Chondrocyte (in vitro differentiated cells): ENCODE measurements at places on chromosomes 3 and 15. TPM values are rescaled to one million over a fixed set of nuclear protein-coding genes. Genes with fewer than 3 reads are reported as not detected.

- no peak for DNase-seq
- H3K4me1 ChIP-seq = peaks cover 17% of the 10 kb centered on the region
- no peaks in the 10 kb centered on the region for H3K36me3 ChIP-seq
- H3K27ac ChIP-seq = no peak overlapping the region
- H3K4me3 ChIP-seq = no peak overlapping the region
- H3K27me3 ChIP-seq = no peaks in the 10 kb centered on the region
Observed at GRCh38 chr15:29871401-29871800, 49.1 kb upstream of the TJP1 start.

DNA sequence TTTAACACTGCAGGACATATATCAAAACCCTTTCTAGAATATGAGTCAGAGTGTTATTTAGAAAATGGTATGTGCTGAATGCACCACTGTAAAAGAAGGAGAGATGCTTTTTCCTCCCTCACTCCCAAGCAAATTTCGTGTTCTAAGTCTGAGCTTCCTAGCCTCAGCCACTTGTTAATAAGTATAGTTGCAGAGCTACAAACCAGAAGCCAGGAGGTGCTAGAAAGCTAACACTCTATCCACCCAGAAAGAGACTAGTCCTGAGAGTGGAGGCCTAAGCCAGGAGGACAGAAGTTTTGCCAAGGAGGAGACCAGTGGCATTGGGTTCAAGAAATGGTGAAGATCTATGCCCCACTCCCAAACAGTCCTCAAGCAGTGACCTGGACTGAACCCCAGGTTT is 40.5 kb upstream of the GYG1 start:
- no peak overlapping the region for H3K4me3 ChIP-seq
- no peaks in the 10 kb centered on the region for H3K36me3 ChIP-seq
- no peak overlapping the region for H3K27ac ChIP-seq
- DNase-seq = no peak
- H3K4me1 ChIP-seq = peaks cover 23% of the 10 kb centered on the region

- H3K27ac ChIP-seq = no peak overlapping the region
- H3K4me3 ChIP-seq = no peak overlapping the region
- H3K27me3 ChIP-seq = peaks cover under 1% of the 10 kb centered on the region
- H3K36me3 ChIP-seq = no peaks in the 10 kb centered on the region
- H3K4me1 ChIP-seq = no peaks in the 10 kb centered on the region
- no peak for DNase-seq
Observed at GRCh38 chr3:85161544-85161943, 202.8 kb downstream of the CADM2 start.

- no peaks in the 10 kb centered on the region for H3K27me3 ChIP-seq
- H3K4me3 ChIP-seq = no peak overlapping the region
- peaks cover 2% of the 10 kb centered on the region for H3K36me3 ChIP-seq
- peak; percentile 35 for DNase-seq
- peaks cover 19% of the 10 kb centered on the region for H3K4me1 ChIP-seq
Observed at GRCh38 chr3:39125841-39126500, 18.5 kb downstream of the TTC21A start.

DNA sequence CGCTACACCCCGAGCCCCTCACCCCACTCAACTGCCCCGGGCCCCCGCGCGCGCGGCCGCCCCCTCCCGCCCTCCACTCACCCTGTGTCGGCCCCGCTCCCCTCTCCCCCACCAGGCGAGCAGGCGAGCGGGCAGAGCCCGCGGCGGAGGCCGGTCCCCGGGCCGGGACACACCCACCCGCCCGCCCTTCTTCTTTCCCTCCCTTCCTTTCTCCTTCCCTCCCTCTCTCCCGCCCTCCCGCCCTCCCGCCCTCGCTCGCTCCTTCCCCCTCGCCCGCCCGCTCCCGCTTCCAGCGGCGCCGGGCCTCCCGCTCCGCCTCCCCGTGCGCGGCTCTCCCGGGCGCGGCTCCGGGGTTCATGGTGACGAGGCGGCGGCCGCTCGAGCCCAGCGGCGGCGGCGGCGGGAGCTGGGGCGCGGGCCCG is at the start of gene CTDSPL:
CTDSPL (plus strand) TSS at position 261 of the 422 bp plus-strand sequence. CDS start 320 bp downstream, outside the sequence.
- H3K4me1 ChIP-seq = peaks cover 42% of the 10 kb centered on the region
- DNase-seq = no peak
- H3K27ac ChIP-seq = peak within 1 kb of the TSS; percentile 86
- H3K27me3 ChIP-seq = no peaks in the 10 kb centered on the region

DNA sequence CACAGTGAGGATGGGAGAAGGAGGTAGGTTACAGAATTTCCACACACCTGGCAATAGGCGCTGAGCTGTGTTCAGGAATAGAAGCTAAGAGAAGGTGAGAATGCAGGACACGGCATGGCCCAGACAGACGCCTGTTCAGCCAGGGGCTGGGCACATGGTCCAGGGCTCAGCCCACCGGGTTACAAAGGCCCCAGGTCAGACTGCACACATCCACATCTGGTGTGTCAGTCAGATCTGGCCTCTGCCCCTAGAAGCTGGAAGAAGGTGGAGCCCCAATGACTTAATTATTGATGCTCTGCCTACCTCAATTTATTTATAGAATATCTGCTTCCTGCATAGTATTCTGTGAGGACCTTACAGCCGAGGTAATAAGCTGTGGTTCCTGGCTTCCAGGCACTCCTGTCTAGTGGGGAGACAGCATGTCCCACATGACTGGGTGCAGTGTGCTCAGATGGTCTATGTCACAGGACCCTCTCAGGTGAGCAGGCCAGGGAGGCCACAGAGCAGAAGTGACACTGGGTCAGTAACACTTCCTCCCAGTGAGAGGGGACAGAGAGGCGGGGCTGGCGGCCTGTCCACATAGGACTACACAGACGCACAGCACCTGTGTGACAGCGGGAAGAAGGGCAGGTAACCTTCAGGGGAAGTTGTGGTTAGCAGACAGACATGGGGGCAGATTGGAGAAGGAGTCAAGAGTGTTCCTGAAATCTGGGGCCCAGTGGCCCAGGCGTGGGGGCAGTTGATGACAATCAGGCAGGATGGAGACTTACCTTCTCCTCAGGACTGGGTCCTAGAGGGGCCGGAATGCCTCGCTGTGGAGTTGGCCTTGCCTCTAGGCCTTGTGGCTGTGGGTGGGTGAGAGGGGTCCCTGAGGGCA is 38.6 kb upstream of the PLXNA1 start:
- peaks cover 3% of the 10 kb centered on the region for H3K4me1 ChIP-seq
- no peak overlapping the region for H3K4me3 ChIP-seq
- no peaks in the 10 kb centered on the region for H3K27me3 ChIP-seq
- H3K36me3 ChIP-seq = peaks cover 1% of the 10 kb centered on the region
- DNase-seq = peak; percentile 67

- H3K27me3 ChIP-seq = no peaks in the 10 kb centered on the region
- H3K4me3 ChIP-seq = no peak overlapping the region
- H3K27ac ChIP-seq = no peak overlapping the region
- H3K4me1 ChIP-seq = no peaks in the 10 kb centered on the region
Observed at GRCh38 chr15:58873267-58873666, 60.2 kb downstream of the SLTM start.

DNA sequence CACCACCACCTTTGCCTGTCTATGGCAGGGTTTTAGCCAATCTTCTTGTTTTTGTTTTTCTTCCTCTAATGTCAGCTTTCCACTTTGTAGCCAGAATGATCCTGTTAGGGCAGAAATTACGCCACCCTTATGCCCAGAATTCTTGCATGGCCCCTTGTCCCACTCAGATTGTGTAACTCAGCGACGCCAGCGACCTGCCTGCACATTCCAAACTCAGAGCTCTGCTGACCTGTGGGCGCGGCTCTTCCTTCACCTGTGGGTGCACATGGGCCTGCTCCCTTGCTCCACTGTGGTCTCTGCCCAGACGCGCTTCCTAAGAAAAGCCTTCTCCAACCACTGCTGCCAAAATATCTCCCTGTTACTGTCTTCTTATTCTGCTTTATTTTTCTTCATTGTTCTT is 45.0 kb downstream of the MED12L start:
- no peak overlapping the region for H3K27ac ChIP-seq
- no peak overlapping the region for H3K4me3 ChIP-seq
- DNase-seq = no peak
- H3K4me1 ChIP-seq = peaks cover 5% of the 10 kb centered on the region
- no peaks in the 10 kb centered on the region for H3K36me3 ChIP-seq

GRCh38 chr15:98384328-98385029 is 263.9 kb upstream of the IGF1R start:
- no peaks in the 10 kb centered on the region for H3K4me1 ChIP-seq
- DNase-seq = no peak
- H3K36me3 ChIP-seq = no peaks in the 10 kb centered on the region
- no peak overlapping the region for H3K4me3 ChIP-seq
- no peak overlapping the region for H3K27ac ChIP-seq

DNA sequence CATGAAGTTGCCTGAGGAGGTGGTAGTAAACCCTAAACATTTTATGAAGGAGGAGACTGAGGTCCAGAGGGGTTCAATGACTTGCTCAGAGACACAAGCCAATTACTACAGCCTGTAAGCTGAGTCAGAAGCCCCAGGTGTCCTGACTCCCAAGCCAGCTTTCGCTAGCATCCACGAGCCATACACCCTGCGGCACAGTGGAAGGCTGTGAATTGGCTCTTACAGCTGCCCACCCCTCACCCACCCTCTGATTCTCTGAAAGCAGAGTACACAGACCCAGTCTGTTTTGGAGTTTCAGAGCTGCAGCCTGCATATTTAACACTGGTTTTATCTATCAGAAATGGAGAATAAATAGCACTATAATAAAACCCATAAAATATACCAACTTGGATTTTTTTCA is 253.4 kb downstream of the IGSF11 start:
- no peaks in the 10 kb centered on the region for H3K4me1 ChIP-seq
- H3K27ac ChIP-seq = no peak overlapping the region
- H3K4me3 ChIP-seq = no peak overlapping the region
- DNase-seq = no peak
- H3K36me3 ChIP-seq = no peaks in the 10 kb centered on the region

GRCh38 chr3:100169201-100169920 is 55.1 kb upstream of the FILIP1L start:
- no peak overlapping the region for H3K27ac ChIP-seq
- H3K36me3 ChIP-seq = peaks cover 6% of the 10 kb centered on the region
- no peak for DNase-seq
- no peaks in the 10 kb centered on the region for H3K27me3 ChIP-seq
- peaks cover 27% of the 10 kb centered on the region for H3K4me1 ChIP-seq

DNA sequence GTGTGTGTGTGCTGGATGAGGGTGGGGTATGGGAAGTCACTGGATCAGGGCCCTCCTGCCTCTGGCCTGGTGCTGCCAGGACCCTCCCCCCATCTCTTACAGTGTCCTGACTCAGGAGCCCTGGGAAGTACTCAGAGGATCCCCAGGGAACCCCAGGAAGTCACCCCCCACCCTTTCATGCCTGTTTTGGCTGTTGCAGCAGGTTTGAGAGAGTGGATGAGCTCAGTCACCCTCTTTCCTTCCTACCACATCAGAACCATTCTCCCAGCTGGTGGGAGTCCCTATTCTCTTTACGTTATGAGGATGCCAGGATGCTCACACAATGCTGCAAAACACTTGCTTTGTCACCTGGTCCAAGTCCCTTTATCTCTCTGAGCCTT is 59.0 kb downstream of the BDH1 start:
- no peaks in the 10 kb centered on the region for H3K27me3 ChIP-seq
- peaks cover 7% of the 10 kb centered on the region for H3K36me3 ChIP-seq
- no peak for DNase-seq
- peak overlapping the region; percentile 91 for H3K27ac ChIP-seq

- H3K27ac ChIP-seq = no peak overlapping the region
- DNase-seq = no peak
- H3K36me3 ChIP-seq = peaks cover 41% of the 10 kb centered on the region
- H3K4me1 ChIP-seq = peaks cover 33% of the 10 kb centered on the region
- H3K4me3 ChIP-seq = no peak overlapping the region
Observed at GRCh38 chr15:78003539-78004008, 73.9 kb downstream of the TBC1D2B start.

- DNase-seq = no peak
- peaks cover 1% of the 10 kb centered on the region for H3K36me3 ChIP-seq
- peak overlapping the region; percentile 37 for H3K27ac ChIP-seq
- H3K4me1 ChIP-seq = peaks cover 13% of the 10 kb centered on the region
Observed at GRCh38 chr3:69200384-69201068, 78.1 kb upstream of the LMOD3 start.

DNA sequence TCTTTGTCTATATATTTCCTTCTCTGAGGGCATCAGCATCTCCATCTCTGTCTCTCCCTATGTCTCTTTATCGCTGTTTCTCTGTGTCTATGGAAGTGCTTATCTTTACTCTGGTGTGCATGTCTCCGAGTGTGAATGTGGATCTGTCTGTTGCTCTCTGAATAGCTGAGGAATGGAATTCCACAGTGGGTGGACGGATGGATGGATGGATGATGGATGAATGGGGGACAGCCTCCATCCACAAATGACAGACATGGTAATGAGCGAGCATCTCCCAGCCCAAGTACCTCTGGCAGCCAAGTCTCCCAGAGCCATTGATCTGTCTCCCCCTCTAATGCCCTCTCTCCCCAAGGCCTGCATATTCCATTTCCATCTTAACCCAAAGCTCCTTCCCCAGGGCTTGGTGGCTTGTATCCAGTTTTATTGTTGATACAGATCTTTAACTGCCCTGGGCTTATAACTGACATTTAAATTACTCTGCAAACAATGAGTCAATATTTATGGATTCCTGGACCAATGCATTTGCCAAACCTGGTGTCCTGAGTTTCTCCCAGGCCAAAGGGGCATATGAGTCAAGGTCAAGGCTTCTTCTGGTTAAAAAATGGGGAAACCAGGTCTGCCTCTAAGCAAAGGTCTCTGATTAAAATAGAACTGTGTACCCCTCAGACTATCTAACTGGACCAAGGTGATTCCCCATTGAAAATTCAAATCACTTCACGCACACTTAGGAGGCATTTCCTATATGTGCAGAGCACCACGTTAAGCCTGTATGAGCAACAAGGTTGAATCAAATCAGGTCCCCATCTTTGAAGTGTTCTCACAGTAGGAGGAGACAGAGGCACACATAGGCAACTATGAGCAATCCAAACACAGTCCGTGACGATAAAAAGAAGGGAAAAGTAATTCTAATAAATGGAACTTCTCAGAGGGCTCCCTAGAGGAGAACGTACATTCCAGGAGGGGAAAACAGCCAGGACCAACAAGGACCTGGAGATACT is 109.9 kb downstream of the TLE3 start:
- no peaks in the 10 kb centered on the region for H3K4me1 ChIP-seq
- H3K27ac ChIP-seq = no peak overlapping the region
- H3K4me3 ChIP-seq = no peak overlapping the region
- DNase-seq = no peak
- peaks cover 2% of the 10 kb centered on the region for H3K36me3 ChIP-seq

DNA sequence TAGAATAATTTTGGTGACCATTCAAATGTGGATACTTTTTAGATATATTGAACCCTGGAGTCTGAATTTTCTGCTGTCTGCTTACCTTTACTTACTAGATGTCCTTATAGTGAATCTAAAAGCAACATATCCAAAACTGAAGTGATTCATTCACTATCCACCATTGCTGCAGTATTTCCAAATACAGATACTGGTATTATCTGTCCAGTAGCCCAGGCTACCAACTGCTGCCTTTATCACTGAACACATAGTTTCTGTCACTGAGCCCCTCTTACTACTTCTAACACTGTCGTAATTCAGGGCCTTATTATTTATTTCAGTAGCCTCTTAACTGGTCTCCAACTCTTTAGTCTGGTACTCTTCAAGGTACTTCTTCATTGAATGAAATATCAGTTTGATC is 49.2 kb downstream of the SLMAP start:
- H3K4me3 ChIP-seq = no peak overlapping the region
- H3K36me3 ChIP-seq = no peaks in the 10 kb centered on the region

- peaks cover 22% of the 10 kb centered on the region for H3K36me3 ChIP-seq
- DNase-seq = no peak
- peaks cover 3% of the 10 kb centered on the region for H3K4me1 ChIP-seq
- H3K4me3 ChIP-seq = no peak overlapping the region
Observed at GRCh38 chr3:130712718-130713423, 33.8 kb downstream of the PIK3R4 start.

The XCR1 gene
- not detected in 3 replicates for total RNA-seq

The TTC23 gene
- 21.3 to 27.7 TPM (median 25.0 TPM) in 3 replicates for total RNA-seq

The IMPG2 gene
- total RNA-seq = 0.50 to 0.80 TPM (median 0.56 TPM) in 3 replicates

The ZPLD1 gene
- not detected in 3 replicates for total RNA-seq

The EOMES gene
- total RNA-seq = not detected in 3 replicates

The GOLGA8O gene
- total RNA-seq = 2.5 to 5.1 TPM (median 2.8 TPM) in 3 replicates

The HMG20A gene
- 35.5 to 42.5 TPM (median 35.8 TPM) in 3 replicates for total RNA-seq

The ITPKA gene
- 0.32 to 0.36 TPM in 2 of 3 replicates, not detected in the other for total RNA-seq
